Substantia nigra (tissue), 51 donors: ENCODE measurements at places on chromosomes 5 and 9.

GRCh38 chr5:59041355-59041754 is 458.5 kb downstream of the RAB3C start:
- no peak for DNase-seq

GRCh38 chr5:146745931-146746577 is 132.5 kb downstream of the PPP2R2B start:
- no peak for DNase-seq

- no peak for DNase-seq
Observed at GRCh38 chr5:78546276-78546996, 102.1 kb downstream of the LHFPL2 start.

DNA sequence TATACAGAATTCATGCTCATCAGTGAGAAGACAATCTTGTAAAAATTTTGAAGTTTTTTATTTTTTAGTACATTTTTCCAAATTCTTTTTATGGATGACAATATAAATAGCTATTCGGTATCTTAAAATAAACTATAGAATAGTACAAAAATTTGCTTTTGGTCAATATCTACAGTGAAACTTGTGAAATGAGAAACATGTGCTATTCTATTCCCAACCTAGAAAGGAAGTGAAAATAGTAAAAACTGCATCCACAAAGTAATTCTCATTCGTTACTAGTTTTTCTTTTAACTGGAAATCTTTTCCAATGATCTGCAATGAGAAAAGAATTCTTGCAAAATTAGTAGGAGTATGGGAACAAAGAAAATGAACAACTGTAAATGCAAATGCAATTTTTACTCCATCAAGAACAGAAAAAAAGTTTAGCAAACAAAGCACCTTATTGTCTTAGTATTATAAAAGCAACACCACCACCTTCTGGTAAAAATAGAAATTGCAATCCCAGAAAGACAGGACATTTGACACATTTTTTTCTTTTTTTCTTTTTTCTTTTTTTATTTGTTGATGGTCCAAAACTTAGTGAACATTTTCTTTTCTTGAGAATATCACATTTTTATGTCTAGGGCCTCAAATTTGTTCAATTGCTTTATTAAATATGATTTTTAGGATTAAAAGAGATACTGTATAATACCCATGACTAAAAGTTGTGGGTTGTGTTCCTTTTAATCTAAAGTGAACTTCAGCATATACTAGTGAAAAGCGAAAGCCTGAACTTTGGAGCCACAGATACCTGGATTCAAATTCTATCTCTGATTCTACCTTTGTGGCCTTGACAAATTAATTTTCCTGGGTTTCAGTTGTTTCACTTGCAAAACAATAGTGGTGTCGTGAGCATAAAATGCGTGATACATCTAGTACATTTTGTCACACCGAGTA is 72.3 kb downstream of the SLCO4C1 start:
- no peak for DNase-seq

GRCh38 chr9:25224309-25224708 is 453.9 kb downstream of the TUSC1 start:
- no peak for DNase-seq

DNA sequence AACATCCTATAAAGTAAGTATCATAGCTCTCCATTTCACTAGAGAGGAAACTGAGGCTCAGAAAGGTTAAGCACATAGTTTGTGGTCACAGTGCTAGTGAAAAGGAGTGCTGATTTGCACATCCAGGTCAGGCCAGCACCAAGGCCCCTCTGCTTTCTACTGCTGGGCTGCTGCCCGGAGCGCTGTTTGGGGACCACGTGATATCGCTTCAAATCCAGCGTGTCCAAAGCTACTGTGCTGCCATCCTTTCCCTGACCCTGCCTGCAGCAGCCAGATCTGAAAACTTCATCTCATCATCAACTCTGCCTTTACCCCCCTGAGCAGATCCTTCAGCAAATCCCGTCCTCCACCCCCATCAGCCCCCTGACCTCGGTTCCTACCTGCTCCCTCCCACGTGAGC is 40.7 kb upstream of the AKNA start:
- DNase-seq, result no peak

- no peak for DNase-seq
Observed at GRCh38 chr9:90722071-90722470, 79.4 kb upstream of the DIRAS2 start.

DNA sequence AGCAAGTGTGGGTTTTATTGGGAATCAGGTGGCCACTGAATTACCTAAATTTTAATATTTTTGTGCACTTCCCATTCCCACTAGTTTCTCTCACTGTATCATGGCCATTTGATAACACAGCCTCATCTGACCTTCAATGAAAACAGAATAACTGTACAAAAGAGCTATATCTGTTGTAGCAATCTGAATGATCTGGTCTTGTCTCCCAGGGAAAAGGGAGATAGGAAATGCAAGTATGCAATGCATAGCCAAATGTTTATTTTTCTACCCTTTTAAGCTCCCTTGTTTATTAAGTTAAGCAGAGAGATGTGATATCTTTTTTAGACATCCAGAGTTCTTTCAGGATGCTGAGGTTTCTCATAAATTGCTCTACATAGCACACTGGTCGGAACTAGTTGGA is 288.3 kb upstream of the CLINT1 start:
- DNase-seq, result no peak

GRCh38 chr5:8508231-8508630 is 639.3 kb downstream of the MTRR start:
- no peak for DNase-seq

DNA sequence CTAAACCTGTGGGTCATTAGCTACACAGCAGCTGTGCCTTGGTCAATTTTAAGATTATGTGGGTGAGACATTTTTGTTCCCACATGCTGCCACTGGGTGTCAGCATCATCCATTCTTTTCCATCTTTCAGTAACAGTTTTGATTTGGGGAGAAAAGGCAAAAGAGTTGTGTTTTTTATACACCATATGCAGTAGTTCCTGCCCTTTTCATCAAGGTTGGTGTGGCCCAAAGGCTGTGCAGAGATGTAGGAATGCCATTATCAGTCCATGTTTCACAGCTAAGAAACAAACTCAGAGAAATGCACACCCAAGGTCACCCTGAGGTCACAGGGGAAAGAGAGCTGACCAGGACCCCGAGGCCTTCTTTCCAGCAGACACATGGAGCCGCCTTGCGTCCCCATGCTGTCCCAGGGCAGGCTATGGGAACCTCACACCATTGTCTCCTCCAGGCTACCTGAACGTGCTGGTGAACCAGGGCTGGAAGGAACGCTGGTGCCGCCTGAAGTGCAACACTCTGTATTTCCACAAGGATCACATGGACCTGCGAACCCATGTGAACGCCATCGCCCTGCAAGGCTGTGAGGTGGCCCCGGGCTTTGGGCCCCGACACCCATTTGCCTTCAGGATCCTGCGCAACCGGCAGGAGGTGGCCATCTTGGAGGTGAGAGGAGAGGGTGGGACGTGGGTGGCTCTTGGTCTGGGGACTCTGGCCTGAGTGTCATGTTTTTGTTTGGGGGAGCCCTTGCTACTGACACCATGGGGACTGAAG is 27.8 kb upstream of the GRPEL2 start:
- DNase-seq, result no peak

DNA sequence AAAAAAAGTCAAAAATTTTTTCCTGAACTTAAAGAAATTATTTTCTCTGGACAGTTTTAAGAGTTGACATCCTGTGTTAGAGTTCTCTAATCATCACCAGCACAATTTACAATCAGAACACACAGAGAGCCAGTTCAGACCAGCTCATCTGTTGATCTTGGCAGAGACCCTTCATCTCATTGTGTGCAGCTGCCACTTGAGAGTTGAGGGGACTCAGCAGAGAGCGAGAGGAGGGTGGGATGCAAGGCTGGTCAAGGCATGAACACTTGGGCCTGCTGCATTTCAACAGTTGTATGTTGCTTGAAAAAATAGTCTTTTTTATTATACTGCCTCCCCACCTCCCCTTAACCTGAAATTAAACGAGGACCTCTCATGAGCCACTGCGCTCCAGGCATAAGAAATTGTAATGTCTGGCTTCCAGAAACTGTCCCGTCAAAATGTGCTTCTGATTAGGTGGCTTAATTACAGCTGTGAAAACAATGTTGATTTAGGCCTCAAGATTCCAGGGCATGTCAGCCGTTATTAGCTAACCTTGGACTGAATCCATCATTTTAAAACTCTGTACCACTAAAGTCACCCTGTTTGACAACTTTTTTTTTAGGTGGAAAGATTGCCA is 383.6 kb downstream of the CCDC171 start:
- no peak for DNase-seq

- DNase-seq, result no peak
Observed at GRCh38 chr9:38091310-38092199, 22.5 kb upstream of the SHB start.

DNA sequence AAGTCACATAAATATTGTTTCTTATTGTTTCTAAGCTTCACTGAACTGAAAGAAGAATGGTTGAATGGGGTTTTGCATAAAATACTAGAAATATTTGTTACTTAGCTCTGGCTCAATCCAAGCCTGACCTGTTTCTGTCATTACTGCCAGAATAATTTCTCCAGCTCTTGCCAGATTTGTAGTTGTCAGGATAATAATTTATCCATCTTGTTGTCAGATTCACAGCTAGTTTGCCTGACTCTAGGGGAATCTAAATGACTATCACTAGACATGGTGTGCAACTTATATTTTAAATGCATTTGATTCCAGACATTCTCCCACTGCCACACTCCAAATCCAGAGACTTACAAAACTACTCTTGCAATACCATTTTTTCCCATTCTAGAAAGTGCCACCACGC is 422.7 kb downstream of the ZSWIM6 start:
- no peak for DNase-seq

- DNase-seq, result no peak
Observed at GRCh38 chr9:110938242-110938641, 100.0 kb downstream of the LPAR1 start.

DNA sequence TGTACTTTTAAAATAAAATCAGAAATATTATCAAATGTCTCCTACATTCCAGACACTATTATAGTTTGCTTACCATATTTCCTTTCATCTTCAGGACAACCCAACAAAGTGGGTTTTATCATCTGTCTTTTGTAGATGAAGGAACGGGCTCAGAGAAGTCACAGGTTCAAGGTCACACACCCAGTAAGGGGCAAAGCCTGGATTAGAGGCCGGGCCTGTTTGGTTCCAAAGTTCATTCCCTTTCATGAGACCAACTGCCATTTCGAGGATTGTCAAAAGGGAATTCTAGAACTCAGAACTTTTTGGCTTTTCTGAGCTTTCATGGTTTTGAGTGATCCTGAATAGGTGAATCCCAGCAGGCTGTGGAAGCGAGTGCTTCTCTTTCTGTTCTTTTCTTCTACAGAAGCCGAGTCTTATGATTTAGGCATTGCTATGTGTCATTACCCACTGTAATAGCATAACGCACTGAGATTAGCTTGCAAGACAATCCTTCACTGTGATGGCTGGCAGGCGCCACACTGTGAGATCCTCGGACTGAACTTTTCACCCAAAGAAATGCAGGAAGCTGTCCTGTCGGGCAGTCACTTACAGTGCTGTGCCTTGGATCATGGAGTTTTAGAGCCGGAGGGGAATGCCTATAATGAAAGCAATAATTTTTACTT is 43.8 kb upstream of the ANKH start:
- no peak for DNase-seq

DNA sequence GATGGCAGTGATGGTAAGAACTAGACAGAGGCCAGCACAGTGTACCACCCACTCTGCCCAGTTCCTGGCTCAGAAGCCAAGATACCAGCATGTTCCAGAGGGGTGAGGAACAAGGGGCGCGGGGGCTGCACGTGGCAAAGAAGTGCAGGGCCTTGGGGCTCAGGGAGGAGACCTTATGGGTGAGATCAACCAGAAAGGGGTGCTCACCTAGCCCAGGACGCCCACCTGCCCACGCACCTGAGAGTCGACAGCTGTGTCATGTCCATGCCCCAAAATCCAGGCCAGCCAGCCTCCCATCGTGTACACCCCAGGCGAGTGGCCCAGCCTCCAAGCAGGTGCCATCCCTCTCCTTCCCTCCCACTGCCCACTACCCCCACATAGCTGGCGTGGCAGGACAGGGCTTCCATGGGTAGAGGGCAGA is 34.9 kb downstream of the BICD2 start:
- DNase-seq, result no peak

DNA sequence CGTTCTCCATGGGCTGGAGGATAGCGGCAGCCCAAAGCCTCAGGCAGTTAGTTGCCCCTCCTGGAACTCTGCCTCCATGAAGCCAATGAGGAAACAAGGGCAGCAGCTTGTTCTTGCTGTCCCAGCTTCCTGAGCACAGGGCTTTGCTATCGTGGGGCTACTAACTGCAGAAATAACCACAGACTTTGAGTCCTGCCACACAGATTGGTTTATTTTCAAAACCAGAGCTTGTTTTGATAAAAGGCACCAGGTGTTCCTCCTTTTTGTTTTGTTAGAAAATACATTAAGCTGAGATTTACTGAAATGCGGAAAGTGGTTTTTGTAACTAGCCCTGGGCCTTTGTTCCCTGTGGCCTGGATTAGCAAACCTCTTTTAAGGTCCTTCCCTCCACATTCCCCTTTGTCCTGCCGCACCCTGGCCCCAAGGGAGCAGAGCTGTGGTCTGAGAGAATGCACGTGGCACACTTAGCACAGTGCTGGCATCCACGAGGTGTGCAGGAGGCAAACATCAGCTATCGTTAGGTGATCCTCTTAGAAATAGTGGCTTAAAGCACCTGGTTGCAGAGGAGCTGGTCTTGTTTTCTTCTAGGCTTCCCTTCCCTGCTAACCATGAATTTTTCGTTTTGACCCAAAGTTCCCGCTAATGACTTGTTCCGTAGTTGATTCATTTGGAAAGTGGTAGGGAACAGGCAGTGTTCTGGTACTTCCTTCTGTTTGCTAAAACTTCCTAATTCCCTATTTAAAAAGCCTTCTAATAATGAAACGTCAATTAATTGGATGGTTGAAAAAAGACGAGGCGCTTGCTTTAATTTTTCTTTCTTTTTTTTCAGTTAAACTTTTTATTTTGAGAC is 21.5 kb downstream of the MVB12B start:
- DNase-seq, result no peak
